ENCODE measurements at places on chromosomes 6 and 20.

DNA sequence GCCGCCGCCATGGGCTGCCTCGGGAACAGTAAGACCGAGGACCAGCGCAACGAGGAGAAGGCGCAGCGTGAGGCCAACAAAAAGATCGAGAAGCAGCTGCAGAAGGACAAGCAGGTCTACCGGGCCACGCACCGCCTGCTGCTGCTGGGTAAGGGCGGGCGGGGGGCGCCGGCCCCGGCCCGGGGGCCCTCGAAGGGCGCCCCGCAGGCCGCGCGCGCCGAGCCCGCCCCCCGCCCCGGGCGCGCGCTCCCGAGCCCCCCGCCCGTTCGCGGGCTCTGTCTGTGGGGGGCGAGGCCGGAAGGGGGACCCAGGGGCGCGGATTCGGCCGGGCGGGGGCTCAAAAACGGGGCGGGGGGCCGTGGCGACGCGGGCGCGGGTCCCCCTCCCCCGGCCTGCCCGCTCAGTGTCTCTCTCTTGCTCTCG is 39.2 kb downstream of the GNAS start:
- DNase-seq: peak; percentile 68

GRCh38 chr6:12178521-12178920 is 111.6 kb upstream of the EDN1 start:
- DNase-seq: no peak

DNA sequence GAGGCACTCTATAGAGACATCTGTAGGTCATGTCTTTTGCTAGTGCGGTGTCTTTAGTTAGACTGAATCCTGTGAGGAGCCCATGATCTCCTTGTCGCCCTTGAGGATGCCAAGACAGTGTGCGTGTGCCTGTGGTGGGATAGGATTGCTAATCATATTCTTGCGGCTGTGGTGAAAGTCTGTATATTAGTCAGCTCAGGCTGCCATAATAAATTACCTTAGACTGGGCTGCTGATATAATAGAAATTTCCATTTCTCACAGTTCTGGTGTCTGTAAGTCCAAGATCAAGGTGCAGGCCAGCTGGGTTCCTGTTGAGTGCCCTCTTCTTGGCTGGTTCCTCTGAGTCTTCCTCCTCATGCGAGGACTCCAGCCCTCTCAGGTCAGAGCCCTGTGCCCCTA is 141.2 kb downstream of the JARID2 start:
- DNase-seq: peak; percentile 14

GRCh38 chr6:125793863-125794262 is 3.1 kb downstream of the NCOA7 start:
- no peak for DNase-seq

DNA sequence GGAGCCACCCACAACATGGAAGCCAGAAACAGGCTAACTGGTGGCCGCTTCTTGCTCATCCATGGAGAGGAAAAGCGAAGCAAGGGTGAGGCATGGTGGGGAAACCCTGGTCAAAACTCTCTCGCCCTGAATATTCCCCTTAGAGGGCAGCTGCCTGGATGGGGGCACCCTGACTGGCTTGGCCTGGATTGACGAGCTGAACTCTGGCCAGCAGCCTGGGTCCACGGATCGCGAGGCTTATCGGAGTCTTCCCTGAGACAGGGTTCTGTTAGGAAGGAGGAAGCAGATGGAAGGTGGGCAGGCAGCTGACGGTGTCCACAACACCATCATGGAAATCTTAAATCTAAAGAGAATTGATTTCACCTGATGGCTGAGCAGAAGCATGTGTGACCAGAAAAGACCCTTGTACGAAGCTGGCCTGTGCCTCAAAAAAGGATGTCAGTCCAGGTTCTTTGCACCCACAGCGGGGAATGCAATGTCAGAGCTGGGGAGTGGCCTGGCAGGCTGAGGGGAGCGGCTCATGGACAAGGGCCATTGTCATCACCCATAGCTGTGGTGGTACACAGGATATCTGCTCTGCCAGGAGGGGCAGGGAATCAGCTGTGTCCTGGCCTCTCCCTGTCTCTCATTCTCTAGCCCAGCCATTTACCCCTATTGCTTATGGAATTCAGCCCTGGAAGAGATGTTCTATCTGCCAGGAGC is 109.4 kb upstream of the SNX9 start:
- no peak for DNase-seq

- peak; percentile 99 for DNase-seq
Measured at GRCh38 chr6:4135665-4136353, 434 bp upstream of the ECI2 start.

DNA sequence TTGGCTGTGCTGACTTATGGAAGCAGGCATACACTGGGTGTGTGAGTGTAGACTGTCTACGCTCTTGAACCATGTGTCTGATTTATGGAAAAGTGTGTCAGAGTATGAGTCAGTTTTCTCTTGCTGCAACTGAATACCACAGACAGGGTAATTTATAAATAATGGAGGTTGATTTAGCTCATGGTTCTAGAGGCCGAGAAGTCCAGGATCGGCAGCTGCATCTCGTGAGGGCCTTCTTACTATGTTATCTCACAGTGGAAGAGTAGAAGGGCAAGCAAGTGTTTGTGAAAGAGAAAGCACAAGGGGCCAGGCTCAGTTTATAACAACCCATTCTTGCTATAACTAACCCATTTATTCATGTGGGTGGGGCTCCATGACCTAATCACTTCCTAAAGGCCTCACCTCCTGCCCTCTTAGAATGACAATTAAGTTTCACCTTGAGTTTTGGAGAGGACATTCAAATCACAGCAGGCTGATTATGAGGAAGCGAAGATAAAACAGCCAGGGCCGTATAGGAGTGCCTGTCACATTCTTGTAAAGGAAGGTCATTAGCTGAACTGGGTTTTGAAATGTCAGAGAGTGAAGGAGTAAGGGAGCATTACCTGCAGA is 6.7 kb downstream of the GPR31 start:
- no peak for DNase-seq

DNA sequence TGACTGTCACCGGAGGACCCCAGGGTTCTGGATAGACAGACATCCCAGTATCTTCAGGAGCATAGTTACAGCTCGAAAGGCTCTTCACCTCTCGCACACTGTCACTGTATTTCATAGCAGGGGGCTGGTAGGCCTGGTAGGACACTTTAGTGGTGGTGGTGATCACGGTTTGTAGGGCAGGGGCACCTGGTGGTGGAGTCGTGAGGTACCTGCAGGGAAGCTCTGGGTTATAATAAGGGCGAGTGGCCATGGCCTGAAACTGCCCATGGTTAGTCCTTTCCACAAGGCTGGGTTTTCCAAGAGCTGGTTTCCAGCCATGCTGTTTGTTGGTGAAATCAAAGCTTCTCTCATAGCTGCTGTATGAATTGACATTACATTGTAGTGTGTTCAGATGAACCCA is 7.6 kb downstream of the GCM2 start:
- DNase-seq: no peak

DNA sequence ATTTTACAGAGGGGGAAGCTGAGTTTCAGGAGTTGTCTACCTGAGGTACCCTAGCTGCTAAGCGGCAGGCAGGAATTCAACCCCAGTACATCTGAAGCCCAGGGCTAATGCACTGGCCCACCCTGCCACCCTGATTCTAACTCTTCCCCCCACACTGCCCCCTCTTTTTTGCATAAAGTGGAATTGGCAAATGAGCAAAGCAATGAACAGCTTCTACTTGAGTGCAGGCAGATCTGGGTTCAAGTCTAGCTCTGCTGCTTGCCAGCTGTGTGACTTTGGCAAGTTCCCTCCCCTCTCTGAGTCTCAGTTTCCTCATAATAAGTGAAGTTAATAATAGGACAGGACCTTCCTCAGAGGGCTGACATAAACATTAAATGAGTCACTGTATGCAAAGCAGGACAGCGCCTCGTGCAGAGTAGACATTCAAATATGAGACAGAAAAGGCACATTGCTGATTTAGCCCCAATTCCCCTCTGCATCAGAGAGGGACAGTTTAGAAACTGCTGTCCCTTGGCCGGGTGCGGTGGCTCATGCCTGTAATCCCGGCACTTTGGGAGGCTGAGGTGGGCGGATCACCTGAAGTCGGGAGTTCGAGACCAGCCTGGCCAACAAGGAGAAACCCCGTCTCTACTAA is 4.7 kb downstream of the ADA start:
- DNase-seq: peak; percentile 30

DNA sequence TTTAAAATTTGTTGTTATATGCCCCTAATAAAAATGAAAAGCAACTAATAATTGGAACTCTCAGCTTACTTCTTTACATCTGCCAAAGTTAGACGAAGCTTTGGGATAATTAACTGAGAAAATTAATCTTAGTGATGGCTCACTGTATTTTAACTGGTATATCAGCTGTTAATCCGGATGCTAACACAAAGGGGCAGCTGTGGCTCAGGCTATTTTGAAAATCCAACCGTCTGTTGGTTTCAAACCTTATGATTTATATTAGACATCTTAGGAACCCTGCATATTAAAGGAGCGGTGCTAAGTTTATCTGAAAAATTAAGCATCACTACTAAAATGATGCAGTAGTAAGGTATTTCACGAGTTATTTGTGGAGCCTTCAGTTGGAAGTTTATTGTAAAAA is 96.6 kb downstream of the AKAP7 start:
- no peak for DNase-seq

DNA sequence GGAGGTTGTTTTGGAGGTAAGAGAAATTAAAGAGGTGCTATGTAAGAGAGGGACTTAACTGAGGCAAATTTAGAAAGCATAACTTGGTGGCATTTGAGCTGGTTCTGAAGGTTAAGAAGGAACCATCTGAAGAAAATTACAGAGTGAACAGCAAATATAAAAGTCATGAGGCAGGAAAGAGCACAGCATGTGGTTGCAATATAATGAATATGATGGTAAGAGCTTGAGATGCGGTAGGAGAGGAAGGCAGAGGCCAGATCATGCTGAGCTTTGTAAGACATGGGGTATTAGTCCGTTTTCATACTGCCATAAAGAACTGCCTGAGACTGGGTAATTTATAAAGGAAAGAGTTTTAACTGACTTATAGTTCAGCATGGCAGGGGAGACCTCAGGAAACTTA is 279.1 kb downstream of the UTRN start:
- no peak for DNase-seq

- DNase-seq: no peak
Measured at GRCh38 chr20:58677079-58677604, 15.5 kb upstream of the NPEPL1 start.

GRCh38 chr6:149014631-149015534 is 268.1 kb downstream of the UST start:
- DNase-seq: peak; percentile 36

GRCh38 chr6:117817499-117817898 is 89.6 kb upstream of the SLC35F1 start:
- no peak for DNase-seq

DNA sequence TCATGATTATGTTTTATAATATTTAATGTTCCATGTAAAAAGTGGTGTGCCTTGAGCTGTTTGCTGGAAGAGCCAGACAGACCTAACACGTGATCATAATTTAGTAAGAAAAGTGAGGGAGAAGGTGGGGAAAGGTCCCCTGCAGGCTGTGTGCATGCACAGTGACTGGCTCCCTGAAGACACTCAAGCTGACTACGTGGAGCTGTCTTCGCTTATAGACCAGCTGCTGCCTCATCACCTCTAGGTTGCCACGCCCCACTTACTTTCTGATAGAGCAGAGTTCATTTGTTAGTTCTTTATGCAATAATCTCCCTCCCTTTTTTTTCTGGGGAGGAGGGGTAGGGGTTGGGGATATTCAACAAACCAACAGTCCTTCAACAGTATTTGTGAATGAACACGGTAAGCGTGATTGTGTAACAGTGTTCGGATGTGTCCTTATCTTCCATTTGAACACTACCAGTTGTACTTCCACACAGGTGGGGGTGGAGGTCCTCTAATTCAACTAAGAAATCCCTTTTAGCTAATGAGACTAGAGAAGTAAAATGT is 157.3 kb downstream of the BACH2 start:
- DNase-seq: no peak

- DNase-seq: peak; percentile 43
Measured at GRCh38 chr6:163338671-163339405, 75.7 kb upstream of the QKI start.

DNA sequence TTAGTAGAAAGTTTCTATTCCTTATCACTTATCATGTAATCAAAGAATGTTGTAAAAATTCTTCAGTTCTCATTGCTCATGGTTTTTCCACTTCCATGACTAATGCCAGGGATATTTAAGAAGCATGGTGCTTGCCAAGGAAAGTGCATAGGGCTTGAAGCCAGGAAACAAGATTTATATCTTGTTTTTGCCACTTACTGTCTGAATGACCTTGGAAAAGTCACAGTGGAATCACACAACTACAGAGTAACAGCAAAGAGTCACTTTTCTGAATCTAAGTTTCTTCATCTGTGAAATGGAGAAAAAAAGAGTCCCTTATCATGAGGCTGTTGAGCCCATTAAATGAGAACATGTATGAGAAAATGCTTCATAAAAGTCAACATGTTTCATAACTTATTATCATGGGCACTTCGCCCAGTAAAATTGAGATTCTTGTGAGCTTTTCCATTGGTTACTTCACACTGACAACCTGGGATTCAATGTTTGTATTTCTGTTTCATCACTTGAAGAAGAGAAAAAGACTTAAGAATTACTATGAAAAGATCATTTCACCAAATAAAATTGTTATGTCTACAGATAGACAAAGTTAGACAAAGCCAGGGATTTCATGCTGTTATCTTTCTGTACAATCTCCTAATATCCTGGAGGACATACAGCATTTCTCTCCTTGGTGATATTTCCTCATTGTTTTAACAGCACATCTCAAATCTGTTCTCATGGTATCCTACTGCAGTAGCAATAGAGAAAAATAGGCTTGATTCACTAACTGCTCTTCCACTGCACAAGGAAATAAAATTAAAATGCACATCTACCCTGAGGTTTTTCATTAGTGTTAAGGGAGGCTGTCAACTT is 7.6 kb upstream of the BMP5 start:
- peak; percentile 2 for DNase-seq

DNA sequence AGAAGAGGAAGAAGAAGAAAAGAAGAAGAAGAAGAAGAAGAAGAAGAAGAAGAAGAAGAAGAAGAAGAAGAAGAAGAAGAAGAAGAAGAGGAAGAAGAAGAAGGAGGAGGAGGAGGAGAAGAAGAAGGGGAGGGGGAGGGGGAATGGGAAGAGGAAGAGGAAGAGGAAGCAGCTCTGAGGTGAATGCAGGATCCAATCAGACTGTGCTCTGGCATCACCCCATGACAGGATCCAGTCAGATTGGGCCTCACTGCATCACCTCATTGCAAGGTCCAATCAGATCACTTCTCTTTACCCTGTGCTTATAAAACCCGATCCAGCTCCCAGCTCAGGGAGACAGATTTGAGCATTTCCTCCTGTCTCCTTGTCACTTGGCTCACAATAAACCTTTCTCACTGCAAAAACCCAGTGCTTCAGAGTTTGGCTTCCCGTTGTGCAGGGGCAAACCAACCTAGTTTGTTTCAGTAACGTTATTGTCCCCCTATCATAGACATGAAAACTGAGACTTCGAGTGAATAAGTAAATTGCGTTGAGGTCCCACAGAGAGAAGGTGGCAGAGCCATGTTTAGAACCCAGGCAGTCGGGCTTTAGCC is 28.6 kb upstream of the YWHAB start:
- DNase-seq: no peak
